Renal pelvis (tissue), 12 donors: ENCODE measurements at places on chromosomes 11 and 22.

- no peak for DNase-seq
Observed at GRCh38 chr11:9075556-9075955, 15.8 kb downstream of the SCUBE2 start.

- DNase-seq, result no peak
Observed at GRCh38 chr11:114846416-114846791, 168.1 kb downstream of the NXPE2 start.

- DNase-seq, result peak; percentile 51
Observed at GRCh38 chr11:9459667-9460321, 1.0 kb upstream of the ZNF143 start.

- no peak for DNase-seq
Observed at GRCh38 chr11:61901397-61901796, 10.1 kb upstream of the FADS3 start.
